SK-N-MC (cell line): ENCODE measurements at places on chromosomes 11 and 22.

DNA sequence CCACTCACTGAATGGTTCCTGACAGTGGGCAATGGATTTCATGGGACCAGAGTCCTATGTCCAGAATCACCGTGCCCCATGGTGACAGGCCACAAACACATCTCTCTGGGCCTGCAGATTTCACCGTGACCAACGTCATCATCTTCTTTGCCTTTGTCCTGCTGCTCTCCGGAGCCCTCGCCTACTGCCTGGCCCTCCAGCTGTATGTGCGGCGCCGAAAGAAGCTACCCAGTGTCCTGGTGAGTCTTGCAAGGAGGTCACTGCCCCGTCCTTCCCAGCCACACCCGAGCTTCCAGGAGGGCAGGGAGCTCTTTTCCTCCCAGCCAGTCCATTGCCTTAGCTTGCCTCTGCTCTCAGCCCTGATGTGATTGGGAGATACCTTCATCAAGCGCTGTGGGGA lies 9.3 kb downstream of the IL10RA start:
- no peak for DNase-seq

DNA sequence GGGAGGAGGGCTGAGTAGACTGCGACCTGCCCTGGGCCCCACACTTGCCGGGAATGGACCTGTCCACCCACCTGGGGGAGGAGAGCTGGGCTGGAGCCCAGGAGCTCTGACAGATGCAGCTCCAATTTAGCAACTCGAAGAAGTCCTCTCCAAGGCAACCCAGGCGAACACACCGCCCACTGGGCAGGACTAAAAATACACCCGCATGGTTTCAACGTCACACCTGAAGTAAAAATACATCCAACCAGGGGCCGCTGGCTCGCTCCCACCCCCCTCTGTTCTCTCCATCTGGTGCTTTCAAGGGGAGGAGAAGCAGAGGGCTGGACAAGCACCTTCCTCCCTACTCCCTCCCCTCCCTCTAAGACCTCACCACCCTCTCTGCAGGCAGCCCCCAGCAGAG lies 119.9 kb downstream of the FEZ1 start:
- no peak for DNase-seq

- peak; percentile 40 for DNase-seq
Observed at GRCh38 chr11:35485656-35486322, 39.6 kb downstream of the PAMR1 start.

- DNase-seq: no peak
Observed at GRCh38 chr11:69650081-69650831, 9.3 kb downstream of the CCND1 start.

DNA sequence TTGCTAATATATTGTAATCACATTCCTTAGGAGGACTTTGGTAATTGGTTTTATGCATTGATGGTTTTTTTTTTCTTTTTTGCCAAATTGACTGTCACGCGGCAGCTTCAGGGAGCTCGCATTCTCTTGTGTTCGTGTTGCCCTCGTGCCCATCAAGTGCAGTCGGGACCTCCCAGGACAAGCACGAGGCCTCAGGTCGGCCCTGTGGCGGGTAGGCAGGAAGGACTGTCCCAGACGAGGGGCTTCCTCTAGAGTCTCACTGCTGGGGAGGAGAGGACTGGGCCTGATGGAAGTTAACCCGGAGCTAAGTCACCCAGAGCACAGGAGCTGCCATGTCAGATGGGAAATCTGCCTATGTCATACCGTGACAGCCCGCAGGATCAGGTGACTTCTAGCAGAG lies 37.0 kb downstream of the CTTN start:
- DNase-seq: no peak

- no peak for DNase-seq
Observed at GRCh38 chr11:13721760-13722159, 53.3 kb downstream of the FAR1 start.

DNA sequence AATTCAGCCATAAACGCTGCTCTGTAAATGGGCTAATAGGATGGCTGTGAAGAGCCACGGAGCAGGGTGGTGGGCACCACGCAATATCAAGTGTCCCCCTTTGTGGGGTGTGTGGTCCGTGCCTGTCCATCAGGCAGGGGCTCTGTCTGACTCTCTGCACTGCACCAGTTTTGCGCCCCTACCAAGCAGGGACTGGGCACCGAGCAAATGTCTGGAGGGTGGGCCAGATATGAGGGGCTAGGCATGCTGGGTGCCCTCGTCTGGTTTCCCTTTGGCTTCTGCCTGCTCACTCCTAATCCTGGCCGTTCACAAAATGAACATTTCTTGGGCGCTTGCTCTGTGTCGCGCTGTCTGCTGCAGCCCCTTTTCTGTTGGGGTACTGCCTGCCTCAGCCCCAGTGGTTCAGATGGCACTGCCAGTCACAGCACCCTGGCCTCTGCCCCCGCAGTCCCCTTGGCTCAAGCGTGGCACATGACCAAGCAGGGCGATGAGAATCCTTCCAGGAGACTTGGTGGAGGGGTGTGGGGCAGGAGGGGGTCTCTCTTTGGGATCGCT lies 37.1 kb upstream of the CELSR1 start:
- DNase-seq: no peak

- DNase-seq: no peak
Observed at GRCh38 chr22:39999144-39999757, 4.5 kb downstream of the FAM83F start.

DNA sequence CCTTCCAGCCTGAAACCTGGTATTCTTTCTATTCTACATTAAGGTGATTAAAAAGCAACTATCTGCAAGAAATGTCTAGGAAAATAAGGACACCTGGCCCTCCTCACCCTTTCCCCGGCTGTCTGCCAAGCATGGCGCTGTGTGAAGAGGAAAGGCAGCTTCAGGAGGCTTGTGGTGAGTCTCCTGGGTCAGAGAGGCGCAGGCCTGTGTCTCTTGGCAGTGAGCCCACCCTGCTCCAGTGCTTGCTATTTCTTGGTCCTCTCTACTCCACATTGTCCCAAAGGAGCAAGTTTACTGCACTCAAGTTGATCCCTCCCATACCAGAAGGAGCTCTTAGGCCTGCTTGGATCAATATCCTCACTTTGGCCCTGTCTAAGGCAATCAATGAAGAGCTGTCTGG lies 520.7 kb upstream of the B3GAT1 start:
- DNase-seq: no peak

DNA sequence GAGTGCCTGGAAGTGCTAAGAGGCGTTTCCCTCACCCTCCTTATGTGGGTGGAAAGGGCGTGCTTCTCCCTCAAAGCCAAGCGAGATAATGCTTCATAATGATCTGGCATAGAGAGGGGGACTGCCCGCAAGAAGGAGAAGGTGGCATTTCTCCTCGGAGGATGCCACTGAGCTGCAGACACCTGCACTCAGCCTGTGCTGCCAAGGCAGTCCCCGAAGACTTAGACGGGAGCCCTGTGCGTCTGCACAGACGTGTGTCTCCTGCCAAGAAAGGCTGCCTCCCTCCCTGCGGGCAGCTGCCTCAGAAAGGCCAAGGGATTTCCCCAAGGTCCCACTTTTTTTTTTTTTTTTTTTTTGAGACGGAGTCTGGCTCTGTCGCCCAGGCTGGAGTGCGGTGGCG lies 48.1 kb upstream of the SPATA19 start:
- no peak for DNase-seq

DNA sequence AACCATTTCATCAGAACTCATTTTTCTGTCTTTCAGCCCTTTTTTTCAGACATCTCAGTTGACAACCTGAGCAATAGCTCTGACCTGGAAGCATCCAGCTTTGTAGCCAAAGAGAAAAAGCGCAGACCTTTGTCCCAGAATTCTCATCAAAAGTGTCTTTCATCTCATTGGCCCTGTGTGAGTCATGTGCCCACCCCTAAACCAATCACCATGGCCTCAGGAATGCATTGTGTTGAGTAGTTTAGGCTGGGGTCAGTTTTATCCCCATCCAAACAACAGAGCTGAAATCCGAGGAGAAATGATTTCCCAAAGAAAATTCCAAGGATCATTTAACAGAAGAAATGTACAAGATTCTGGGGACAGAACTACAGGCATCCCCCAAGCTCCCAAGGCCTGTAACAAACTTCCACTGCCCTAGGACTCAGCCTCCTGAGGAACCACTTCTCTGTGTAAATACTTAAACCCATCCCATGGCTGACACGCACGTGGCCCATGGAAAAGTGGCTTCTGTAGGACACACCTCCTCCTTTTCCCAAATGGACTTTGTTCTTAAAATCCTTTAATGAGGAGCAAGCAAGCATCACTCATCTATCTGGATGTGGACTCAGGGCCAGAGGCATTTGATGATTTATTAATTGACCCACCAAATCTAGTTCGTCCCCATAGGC lies 429.0 kb downstream of the SOX6 start:
- no peak for DNase-seq

- DNase-seq: no peak
Observed at GRCh38 chr11:8341996-8342395, 78.3 kb upstream of the LMO1 start.

- DNase-seq: peak; percentile 42
Observed at GRCh38 chr11:6505577-6506240, 8.6 kb downstream of the DNHD1 start.

DNA sequence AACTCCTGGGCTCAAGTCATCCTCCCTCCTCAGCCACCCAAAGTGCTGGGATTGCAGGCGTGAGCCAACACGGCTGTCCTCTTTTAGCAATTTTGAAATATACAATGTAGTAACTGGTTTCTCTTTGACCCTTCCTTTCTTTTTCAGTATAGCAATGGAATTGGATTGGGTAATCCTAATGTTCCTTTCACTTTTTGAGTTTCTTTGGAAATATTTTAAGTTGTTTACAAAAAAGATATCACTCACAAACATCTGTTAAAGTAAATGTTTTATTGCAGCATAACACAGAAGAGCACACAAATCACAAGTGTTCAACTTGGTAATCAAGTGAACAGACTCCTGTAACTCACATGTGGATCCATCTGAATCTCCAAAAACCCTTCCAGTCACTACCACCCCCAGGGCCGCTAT lies 44.6 kb upstream of the EP300 start:
- DNase-seq: no peak

- DNase-seq: no peak
Observed at GRCh38 chr11:113894421-113894996, 10.1 kb upstream of the HTR3B start.

DNA sequence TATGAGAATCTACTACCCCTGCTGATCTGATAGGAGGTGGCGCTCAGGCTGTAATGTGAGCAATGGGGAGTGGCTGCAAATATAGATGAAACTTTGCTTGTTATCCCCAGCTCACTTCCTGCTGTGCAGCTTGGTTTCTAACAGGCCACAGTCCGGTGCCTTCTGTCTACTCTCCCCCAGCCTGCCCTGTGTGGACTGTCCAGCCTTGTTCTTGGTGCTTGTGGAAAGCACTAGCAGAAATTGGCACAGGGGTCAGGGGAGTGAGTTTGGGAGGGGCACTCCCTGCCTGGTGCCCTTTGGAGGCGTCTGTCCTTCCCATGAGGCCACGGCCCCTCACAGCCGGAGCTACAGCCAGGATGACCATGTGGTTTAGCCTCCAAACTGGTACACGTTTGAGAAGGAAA lies 14.3 kb downstream of the MOV10L1 start:
- DNase-seq: no peak

GRCh38 chr11:86891036-86891435 lies 64.2 kb downstream of the FZD4 start:
- no peak for DNase-seq

GRCh38 chr11:14075118-14076078 lies 112.9 kb downstream of the SPON1 start:
- no peak for DNase-seq

GRCh38 chr11:111297696-111298095 lies 650 bp upstream of the POU2AF3 start:
- no peak for DNase-seq

DNA sequence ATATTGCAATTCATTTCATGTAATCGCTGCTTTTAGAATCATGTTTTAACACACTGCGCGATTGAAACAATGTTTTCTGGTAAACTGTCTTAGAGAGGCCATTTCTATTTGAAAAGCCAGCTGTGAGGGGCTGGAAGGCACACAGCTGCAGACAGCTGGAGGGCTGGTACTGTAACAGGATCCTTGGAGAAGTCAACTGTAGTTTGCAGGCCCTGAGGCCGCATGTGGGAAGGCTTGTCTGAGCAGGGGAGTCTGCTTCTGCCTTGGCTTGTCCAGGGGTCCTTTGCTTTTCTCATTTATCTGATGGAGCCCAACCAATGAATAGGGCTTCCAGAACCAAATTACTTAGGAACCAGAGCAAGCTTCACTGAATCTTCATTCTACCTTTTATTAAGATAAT lies 313.5 kb downstream of the BLID start:
- no peak for DNase-seq

DNA sequence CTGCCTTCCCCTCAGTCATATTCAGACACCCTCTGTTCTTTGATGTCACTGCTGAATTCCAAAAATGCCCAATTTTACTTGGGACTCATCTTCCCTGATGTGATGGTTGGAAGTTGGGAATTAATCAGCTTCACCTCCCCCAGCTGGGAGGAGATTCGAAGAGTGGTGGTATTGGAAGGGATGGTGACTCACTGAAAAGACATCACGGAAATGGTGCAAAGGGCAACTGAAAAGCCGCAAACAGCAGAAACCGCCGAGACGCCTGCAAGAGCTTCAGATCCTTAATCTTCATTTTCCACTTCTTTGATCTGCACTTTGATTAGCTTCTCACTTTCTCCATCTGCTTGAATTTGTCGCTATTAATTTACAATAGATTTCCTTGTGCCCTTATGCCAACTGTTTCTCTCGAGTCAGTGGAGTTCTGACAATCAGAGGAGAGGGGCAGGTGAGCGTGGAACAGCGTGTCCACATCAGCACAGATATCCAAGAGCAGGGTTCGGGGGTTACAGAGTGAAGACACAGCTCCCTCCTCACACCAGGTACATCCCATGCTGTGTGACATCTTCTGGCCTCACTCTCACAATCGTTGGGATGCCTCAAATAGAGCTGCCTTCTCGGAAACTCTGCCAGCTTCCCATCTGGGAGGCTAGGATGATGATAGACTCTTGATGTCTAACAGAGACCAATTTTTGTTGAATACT lies 325.4 kb downstream of the BRD1 start:
- DNase-seq: no peak

DNA sequence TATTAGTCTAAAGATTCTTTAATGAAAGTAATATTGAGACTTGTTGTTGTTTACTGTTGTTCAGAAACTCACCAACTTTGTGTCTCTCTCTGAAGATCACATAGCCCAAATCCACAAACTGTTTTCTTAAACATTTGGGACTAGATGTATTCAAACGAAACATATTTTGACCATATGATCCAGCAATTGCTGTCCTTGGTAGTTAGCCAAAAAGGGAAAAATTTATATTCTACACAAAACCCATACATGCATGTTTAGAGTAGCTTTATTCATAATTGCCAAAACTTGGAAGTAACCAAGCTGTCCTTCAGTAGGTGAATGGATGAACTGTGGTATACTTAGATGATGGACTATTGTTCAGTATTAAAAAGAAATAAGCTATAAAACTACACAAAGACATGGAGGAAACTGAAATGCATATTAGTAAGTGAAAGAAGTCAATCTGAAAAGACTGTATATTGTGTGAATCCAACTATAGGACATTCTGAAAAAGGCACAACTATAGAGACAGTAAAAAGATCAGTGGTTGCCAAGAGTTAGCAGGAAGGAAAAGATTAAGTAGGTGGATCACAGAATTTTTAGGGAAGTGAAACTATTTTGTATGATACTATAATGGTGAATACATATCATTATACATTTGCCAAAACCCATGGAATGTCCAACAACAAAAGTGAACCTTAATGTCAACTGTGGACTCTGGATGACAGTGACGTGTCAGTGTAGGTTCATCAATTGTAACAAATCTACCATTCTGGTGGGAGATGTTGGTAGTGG lies 442.9 kb downstream of the INSC start:
- no peak for DNase-seq
